Subcutaneous adipose tissue (tissue), 4 donors: ENCODE measurements at places on chromosomes 1 and 21. TPM values are rescaled to one million over a fixed set of nuclear protein-coding genes. Genes with fewer than 3 reads are reported as not detected.

The TMCC2 gene
- total RNA-seq = 0.33 TPM

The HLX gene
- total RNA-seq = 16.3 TPM

The WNT3A gene
- not detected for total RNA-seq

The MAP1LC3C gene
- 19.0 TPM for total RNA-seq

The KRTAP7-1 gene
- not detected for total RNA-seq

The IL24 gene
- total RNA-seq = not detected

The AKIRIN1 gene
- 33.4 TPM for total RNA-seq

The RRP1 gene
- total RNA-seq = 8.2 TPM

The NKAIN1 gene
- not detected for total RNA-seq

The PSEN2 gene
- total RNA-seq = 26.8 TPM

The NAV1 gene
- 54.3 TPM for total RNA-seq

The PLPP3 gene
- 309 TPM for total RNA-seq

The HSD3B2 gene
- total RNA-seq = not detected

The USP24 gene
- total RNA-seq = 102 TPM

The C4BPA gene
- not detected for total RNA-seq

The KCNH1 gene
- total RNA-seq = not detected

The HES2 gene
- total RNA-seq = not detected

The SERINC2 gene
- 11.0 TPM for total RNA-seq

The SERPINC1 gene
- 0.51 TPM for total RNA-seq
